ENCODE measurements at places on chromosomes 6 and 20. TPM values are rescaled to one million over a fixed set of nuclear protein-coding genes. Genes with fewer than 3 reads are reported as not detected.

GRCh38 chr20:36439040-36439730 lies 102.1 kb upstream of the MYL9 start:
- peak; percentile 40 for DNase-seq
- no peaks in the 10 kb centered on the region for H3K27me3 ChIP-seq
- H3K36me3 ChIP-seq: no peaks in the 10 kb centered on the region
- no peak overlapping the region for H3K27ac ChIP-seq
- H3K4me1 ChIP-seq: no peaks in the 10 kb centered on the region

- H3K27me3 ChIP-seq: no peaks in the 10 kb centered on the region
- no peak for DNase-seq
- no peak overlapping the region for H3K27ac ChIP-seq
- no peak overlapping the region for H3K4me3 ChIP-seq
- H3K36me3 ChIP-seq: no peaks in the 10 kb centered on the region
These were observed 151.3 kb downstream of the SLC16A10 start for GRCh38 chr6:111238464-111239119.

Gene CALHM6
- 6.3 TPM for total RNA-seq

Gene DEFB124
- not detected for total RNA-seq

Measured in prostate gland (tissue), 2 donors.